ENCODE measurements at places on chromosomes 1 and 21. TPM values are rescaled to one million over a fixed set of nuclear protein-coding genes. Genes with fewer than 3 reads are reported as not detected.

DNA sequence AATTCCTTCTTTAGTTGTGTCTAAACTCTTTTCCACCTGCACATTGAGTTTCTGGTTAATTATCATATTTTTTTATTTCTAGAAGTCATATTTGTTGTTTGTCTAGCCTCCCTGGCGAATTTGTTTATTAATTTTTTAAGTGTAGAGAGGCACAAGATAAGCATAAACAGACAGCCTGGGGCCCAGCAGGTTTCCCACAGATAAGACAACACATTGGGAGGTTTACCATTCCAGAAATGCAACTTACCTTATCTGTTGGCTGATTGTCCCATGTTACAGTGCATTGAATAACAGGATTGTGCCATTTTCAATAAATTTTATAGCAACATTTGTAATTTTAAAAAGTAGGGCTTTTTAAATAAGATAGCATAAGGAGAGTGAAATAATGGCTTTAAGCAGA is 34.9 kb downstream of the COG2 start:
- no peak for DNase-seq

DNA sequence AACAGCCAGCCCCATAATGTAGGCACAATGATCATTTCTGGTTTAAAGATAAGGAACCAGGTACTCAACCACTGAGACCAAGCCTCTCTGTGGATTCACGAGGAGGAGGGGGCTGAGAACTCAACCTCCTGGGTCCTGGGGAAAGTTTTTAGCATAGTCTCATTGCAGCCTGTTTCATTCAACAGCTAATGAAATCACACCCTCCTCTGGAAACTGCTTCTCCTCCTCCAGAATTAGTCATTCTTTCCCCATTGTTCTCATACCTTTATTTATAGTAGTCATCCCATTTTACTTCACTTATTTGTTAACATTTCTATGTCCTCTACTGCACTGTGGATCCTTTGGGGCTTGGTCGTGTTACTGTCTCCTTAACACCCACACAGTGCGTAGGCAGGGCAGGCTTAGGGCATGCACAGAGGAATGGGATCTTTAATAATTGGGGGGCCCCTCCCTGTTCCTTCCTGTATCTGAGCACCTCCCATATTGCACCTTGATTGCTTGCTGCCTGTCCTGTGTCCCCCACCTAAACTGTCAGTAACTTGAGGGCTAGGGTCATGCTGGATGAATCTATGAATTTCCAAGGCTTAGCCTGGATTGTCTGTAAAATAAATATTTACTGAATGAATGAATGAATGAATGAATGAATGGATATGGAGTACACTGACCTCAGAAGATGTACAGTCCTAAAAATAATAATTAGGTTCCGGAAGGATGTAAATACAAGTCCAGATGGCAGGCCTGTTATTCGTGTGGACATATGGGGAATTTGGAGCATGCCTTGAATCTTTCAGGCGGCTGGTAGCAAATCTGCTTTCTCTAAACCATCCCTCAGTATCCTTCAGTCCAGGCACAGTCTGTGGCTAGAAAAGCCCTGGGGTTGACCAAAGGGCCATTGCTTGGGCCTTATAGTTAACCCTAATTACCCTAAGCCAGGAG is 153.8 kb upstream of the HMGB4 start:
- DNase-seq, result no peak

- DNase-seq, result no peak
Observed at GRCh38 chr1:30675761-30676160, 47.6 kb downstream of the MATN1 start.

DNA sequence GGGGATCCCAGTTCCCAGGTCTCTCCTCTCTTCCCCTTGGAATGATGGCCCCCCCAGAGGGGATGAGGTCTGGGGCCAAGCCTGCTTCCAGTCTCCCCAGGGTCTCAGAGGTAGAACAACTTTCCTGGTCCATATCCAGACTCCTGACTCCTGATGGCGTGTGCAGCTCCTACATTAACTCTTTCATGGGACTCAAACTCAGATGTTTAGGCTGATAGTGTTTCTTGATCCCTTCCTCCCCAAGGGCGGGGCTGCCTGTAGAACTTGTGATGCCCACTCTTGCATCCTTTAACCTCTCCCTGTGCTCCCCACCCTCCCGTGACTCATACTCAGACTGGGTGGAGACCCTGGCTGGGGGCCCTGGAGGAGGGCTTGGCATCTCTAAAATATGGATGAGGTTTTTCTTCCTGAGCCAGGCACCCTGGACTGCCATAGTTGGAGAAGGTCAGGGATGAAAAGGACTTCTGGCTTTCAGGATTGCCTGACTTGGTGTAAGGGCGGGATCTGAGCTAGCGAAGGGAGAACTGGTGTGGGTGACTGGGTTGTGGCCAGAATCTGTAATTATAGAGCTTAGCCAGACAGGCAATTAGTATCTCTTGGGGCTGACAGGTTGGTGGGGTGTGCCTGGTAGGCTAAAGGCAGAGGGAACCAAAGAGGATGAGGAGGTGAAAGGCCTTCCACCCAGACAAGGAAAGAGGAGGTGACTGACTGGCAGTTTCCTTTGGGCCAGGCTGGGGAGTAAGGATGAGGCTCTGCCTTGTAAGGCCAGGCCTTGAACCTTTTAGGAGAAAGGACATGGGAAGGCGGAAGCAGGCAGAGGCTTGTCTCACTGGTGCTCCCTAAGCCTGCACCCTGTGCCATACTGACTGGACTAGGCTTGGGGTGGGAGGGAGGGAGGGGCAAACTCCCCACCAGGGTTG is 1.5 kb downstream of the ATP8B2 start:
- DNase-seq, result peak; percentile 87

DNA sequence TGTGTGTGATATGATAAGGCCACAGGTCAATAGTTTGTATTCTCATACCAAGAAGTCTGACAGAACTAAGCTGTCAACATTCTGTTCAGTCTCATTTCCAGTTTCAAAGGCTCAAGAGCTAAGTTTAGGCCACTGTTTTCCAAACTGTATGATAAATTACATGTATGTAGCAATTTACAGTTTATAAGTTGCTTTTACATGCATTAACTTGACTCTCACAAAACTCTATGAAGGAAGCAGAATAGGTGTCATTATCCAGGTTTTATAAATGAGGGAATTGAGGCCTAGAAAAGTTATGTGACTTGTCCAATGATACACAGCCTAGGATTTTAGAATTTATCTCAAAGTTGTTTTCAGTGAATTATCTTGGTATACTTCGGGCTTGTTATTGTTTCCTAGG is 23.4 kb downstream of the FMO5 start:
- DNase-seq, result no peak

- no peak for DNase-seq
Observed at GRCh38 chr1:200265881-200266280, 144.0 kb downstream of the ZNF281 start.

- no peak for DNase-seq
Observed at GRCh38 chr1:38328278-38329035, 281.9 kb upstream of the POU3F1 start.

DNA sequence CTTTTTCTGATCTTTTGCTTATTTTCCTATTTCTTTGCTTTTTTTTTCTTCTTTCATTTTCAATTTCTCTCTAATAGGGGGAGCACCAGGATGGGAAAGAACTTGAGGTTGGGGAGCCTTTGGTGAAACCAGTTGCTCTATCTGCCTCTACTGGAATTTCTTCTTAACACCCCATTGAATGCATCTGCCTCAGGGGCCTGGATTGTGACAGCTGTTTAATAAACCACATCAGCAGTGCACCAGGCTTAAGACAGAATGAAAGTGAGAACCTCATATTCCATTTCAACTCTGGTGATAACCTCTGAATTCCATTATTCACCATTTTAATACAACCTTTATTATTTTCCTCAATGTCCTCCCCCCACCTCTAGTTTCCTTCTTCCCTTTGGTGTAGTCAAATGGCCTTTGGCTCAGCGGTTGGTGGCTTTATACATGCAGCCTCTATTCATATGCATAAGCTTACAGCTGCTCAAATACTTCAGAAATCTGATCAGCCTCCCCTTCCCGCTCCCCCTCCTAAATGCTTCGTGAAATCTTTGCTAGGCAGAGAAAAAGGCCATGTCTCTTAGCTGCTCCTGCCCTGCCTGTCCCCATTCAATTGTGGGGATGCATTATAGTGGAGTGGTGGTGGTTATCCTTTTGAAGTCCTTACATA is 537.3 kb upstream of the PLXNA2 start:
- no peak for DNase-seq

DNA sequence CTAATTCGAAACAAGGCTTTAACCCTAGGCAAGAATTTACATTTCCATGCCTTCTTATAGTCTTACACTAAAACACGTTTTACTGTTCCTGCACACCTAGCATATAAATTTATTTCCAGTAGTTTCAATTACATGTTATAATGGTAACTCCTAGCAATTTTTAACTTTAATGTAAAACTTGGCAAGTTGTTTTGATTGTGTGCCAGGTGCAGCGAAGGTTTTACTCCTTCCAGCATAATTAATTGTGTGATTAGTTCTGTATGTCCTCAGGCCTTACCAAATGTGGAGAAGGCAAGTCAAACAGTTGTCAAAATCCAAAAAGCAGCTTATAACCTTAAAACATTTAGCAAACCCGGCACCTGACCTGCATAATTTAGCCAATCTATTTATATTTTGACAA is 114.8 kb downstream of the KCNK1 start:
- no peak for DNase-seq

DNA sequence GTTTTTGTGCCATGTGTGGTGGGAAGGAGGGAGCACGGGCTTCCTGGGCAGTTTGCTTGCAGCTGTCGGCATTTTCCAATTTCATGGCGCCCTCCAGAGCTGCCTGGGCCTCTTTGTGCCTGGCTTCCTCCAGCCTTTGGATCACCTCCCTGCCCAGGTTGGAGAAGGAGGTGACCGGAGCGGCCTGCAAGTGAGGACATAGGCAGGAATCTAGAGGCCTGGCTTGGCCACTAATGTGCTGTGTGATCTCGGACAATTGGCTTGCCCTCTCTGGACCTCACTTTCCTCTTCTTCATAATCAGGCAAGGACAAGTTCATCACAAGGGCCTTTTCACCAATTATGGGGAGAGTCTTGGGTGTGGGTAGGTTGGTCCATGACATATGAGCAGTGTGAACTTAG is 245.1 kb downstream of the MATN1 start:
- no peak for DNase-seq

- DNase-seq, result no peak
Observed at GRCh38 chr21:15669247-15669646, 60.5 kb upstream of the USP25 start.

DNA sequence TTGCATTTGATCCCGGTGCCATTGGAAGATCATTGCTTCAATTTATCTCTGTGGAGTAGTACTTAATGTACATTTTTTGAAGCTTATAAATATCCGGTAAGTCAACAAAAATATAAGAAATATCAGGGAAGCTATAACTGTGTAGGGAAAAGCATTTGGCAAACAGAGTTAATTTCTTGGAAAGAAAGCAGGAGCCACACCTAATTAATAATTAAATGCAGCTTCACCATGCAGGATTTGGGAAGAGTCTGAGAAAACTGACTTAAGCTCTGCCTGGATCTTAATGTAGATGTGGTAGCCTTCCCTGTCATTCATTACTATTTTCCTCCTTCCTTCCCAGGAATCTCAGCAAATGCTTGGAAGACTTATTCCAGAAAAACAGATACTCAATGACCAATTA is 134.5 kb downstream of the ATP5PO start:
- no peak for DNase-seq

DNA sequence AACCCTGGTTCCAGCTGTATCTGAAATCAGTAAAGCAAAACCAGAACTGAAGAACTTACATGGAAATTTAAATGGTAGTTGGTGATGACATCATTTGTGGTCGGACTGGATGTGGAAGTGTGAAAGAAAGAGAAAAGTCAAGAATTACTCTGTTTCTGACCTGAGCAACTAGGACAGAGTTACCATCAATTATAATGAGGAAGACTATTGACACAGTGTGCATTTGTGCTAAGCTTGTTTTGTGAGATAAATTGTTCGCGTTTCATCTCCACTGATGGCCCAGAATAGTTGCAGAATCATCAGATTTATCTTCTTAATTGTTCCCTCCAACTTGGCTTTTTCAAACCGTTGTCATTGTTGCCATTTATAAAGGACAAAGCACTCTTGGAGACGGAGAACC is 410.6 kb upstream of the DEPDC1 start:
- no peak for DNase-seq

DNA sequence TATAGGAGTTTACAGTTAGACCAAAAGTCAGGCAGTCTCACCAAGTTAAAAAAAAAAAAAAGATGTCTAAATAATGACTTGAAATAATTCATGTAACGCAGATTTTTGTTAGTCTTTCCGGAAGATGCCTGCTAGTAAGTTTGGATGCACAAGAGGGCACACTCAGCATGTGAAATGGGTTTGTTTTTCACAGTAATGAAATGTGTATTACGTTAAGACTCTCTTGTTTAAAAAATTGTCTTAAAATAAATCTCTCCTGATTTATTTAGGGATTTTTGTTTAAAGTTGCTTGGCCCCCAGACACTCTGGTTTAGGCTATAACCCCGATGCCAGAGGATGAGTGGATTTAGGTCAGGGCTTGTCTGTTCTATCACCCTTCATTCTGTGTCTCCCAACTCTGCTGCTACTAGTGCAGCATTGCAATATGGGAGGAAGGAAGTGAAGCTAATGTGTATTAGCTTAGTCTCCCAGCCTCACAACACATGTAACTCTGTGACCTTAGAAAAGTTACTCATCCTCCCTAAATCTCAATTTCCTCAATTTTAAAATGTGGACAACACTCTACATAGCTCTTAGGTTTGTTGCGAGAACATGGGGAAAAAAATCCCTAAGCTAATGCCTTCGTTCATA is 25.7 kb downstream of the CTH start:
- peak; percentile 46 for DNase-seq

DNA sequence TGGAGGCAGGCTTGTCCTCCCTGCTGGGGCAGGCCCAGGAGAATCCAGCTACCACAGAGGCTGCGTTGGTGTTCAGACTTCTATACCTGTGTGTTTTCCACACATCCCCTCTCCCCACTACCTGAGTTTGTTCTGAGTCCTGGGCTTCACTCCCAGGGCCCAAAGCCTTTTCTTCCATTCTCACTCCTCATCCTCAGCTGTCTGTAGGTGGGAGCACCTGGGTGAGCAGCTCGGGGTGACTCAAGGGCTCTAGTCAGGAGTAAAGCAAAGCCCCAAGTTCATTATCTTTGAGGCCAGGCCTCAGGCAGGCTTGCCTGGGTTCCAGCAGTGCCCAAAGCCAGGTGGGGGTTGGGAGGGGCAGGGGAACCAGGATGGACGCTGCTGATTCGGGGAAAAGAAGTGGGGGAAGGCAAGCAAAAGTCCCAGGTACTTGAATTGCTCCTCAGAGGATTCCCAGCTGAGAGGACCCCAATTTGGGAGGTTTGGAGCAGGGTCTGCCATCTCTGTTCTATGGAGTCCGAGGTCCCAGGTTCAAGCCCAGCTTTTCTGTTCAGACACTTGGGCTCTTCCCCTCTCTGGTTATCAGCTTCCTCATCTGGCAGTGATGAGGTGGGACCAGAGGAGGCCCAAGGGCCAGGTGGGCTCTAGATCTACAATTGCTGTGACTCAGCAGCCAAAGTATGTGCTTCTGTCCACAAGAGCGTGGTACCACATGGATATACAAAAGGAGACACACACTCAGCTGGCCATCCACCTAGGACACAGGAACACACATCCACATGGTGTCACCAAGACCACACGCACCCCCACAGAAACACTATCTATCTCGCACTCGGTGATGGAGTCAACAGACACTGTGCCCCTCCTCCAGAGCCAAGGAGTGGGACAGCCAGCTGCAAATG is 5.8 kb upstream of the PTPN7 start:
- DNase-seq, result no peak

- no peak for DNase-seq
Observed at GRCh38 chr21:16460936-16461335, 731.2 kb downstream of the USP25 start.

- no peak for DNase-seq
Observed at GRCh38 chr21:43731891-43732711, 13.2 kb downstream of the PDXK start.

Gene KCNN3
- total RNA-seq, result 7.1 TPM

Gene HSPA6
- total RNA-seq, result 0.55 TPM

Gene SELL
- total RNA-seq, result 2.6 TPM

Gene AHCYL1
- total RNA-seq, result 183 TPM

Gene TNFRSF25
- 2.6 TPM for total RNA-seq

Gene TAS1R1
- total RNA-seq, result not detected

Data from uterus (tissue), 4 donors.